Activated T-helper 1 cell treated with anti-CD3 and anti-CD28 coated beads, Interleukin-2, amount 50 U/mL, for 16 hours (primary cell): ENCODE measurements at places on chromosomes 3 and 15.
A peak's percentile ranks its signal among the peaks of the same experiment; 100 is the strongest.

GRCh38 chr15:89760303-89761008 is 9.4 kb upstream of the MESP1 start:
- DNase-seq: peak; percentile 50

GRCh38 chr15:69926006-69926405 is 171.7 kb downstream of the TLE3 start:
- no peak for DNase-seq

- no peak for DNase-seq
Observed at GRCh38 chr15:36329592-36329991, 249.8 kb upstream of the CDIN1 start.

- no peak for DNase-seq
Observed at GRCh38 chr15:73326157-73326556, 42.6 kb downstream of the HCN4 start.

DNA sequence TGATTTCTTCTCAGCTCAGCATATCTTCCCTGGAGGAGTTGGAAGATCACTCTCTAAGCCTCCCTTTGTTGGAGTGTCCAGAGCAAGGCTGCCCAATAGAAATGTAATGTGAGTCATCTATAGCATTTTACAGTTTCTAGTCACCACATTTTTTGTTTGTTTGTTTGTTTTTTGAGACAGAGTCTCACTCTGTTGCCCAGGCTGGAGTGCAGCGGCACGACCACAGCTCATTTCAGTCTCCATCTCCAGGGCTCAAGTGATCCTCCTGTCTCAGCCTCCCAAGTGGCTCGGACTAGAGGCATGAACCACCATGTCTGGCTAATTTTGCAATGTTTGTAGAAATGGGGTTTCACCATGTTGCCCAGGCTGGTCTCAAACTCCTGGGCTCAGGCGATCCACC is 21.3 kb downstream of the KLHL6 start:
- no peak for DNase-seq
